ENCODE measurements at places on chromosomes 2 and 18.

DNA sequence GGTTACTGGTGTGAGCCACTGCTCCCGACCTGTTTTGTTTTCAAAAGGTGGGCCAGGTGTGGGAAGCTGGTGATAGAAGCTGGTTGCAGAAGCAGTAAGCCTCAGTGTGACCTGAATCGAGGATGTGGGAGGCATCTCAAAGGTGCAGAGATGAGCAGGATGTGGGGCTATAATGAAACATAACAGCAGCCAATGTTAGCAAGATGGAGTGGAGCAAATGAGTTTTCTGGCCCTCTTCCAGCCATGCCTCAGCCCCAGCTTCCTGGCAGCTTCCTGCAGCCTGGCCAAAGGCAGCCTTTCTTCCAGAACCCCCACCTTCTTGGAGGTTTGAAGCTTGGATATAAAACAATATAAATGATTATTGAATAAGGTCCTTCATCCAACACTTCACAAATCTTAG is 184.8 kb downstream of the NCK2 start:
- peak; percentile 7 for DNase-seq

DNA sequence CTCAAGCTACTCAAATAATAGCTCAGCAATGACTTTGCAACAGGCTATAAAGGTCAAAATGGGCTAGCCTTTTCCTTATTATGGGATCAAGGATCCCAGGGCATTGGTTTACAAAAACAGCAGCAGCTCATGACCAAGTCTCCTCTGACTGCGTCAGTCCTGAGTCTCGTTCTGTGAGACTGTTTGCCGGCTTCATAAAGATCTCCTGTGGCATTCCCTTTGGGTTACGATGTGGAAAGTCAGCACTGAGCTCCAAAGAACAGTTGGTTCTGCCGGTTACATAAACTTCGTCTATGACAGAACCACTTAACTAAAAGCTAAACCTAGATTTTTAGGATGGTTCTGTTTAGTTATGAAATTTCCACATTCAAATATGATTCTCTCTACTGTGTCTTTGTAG is 674.9 kb downstream of the ZEB2 start:
- DNase-seq: no peak

DNA sequence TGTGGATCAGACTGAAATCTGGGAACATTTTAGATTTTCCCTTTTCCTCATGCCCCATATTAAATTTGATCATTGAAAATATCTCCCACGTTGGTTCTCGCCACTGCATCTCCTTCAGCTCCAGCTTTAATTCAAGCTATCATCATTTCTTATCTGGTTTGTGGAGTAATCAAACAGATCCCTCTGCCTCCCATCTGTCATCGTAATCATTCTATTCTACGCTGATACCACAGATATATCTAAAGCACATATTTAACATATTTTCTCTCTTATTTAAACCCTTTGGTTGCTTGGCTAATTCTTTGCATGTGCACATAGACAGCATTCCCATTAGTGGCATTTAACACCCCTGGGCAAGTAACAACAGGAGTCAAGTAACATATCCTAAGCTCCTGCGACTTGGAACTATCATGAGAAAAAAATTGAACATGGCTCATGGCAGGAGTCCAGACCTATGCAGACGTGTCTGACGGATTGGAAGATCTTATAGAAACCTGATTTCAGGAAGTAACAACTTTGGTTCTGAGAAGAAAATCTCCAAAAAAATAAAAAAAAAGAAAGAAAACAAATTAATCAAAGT is 158.8 kb upstream of the KYNU start:
- DNase-seq: peak; percentile 69

DNA sequence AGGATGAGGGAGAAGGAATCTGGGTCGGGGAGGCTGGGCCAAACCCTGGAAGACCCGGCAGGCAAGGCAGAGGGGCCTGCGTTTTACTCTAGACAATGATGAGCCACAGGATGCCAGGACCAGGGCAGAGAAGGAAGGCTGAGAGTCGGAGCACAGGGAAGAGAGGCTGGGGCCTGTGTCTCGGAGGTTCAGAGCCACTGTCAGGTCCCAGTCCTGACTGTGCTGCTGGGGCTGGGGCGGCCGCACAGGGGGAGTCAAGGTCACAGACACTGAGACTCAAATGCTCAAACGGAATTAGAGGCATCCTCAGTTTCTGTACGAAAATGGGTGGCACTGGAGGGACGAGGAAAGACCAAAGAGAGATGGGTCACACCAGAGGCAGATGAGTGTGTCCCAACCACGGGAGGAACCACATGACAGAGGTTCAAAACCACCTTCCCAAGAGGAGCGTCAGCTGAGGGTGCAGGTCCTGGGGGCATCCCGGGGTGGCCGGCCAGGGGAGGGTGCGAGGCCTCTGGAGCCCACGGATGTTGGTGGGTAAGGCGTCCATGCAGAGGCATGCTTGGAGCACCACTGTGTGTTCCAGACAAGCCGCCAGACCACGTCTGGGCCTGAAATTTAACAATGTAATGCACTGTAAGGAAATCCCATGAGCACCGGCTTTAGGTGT is 14.7 kb downstream of the HDAC4 start:
- DNase-seq: no peak

- DNase-seq: peak; percentile 98
Observed at GRCh38 chr2:55843096-55843993, 80.2 kb downstream of the EFEMP1 start.

DNA sequence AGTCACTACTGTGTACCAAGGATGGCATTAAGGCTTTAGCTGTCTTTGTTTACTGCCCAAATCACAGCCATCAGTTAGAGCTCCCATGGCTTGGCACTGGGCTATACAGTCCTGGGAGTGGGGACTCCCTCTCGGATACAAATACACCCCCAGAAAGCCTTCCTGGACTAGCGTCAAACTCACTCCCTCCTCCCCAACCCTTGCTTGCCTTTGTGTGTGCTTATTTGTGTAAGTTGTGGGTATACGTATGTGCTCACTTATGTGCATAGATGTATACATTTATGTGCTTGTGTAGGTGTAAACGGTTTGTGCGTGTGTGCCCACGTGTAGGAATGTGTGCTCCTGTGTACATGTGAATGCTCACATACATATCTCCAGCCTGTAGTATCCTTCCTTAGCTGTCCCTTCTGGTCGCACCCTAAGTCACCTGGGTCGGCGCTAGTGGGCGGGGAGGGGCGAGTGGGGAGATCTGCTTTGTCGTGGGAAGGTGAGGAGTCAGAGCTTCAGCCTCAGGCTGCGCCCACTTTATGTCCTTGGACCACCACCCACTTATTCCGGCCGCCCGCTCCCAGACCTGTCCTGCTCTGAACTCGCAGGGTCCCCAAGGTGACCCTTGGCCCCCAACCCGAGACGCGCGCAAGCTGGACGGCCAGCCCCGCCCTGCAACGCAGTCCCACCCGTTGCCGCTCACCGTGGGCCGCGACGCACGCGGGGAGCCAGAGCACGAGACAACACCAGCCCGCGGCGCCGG is 461 bp downstream of the PRADC1 start:
- DNase-seq: peak; percentile 15

DNA sequence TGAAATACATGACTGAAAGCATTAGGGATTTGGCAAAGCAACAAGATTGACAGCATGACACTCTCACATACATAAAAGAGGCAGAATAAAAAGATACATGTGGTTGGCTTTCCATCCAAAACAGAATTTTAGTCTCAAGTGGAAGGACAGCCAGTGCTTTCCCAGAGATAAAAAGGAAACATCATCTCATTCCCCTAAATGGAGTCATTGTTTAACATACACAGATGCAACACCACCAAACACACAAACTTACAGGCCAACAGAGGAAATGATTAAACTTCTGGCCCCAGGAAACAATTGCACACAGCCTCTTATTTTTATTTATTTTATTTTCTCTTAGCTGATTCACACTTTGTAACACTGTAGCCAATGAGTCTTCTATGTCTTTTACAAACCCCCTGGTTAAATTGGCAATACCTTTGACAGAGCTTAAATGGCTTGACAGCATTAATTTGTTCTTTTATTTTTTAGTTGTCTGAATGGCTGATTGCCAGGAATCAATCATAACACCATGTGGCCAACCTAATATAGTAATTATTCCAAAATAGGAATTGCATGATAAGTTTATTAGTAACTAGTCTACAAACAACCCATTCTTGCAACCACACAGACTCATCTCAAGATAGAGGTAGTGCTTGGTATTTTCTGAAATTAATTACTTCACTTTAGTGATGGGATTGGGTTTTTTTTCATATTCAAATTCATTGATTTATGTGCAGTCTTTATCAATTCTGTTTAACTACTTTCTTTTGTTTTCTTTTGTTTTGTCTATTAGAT is 190.5 kb downstream of the RND3 start:
- peak; percentile 86 for DNase-seq

DNA sequence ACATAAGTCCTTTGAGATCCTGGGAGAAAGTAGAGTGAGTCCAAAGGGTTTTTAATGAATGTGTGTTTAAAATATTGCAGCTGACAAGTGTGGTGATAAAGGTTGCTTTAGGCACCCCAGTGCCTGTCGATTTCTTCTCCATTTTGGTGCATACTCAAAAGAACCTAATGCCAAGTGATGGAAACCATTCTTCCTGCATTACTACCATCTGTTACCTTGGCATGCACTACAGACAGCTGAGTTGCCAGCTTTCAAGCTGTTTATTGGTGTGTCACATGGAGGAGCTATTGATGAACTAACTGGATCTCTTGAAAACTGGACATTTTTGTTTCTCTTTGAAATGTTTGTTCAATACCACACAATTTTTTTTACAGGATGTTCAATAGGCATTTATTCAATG is 350.0 kb downstream of the AKAIN1 start:
- no peak for DNase-seq

- DNase-seq: no peak
Observed at GRCh38 chr18:6374935-6375529, 39.7 kb downstream of the L3MBTL4 start.

GRCh38 chr2:121019071-121019470 is 265.9 kb downstream of the TFCP2L1 start:
- no peak for DNase-seq

DNA sequence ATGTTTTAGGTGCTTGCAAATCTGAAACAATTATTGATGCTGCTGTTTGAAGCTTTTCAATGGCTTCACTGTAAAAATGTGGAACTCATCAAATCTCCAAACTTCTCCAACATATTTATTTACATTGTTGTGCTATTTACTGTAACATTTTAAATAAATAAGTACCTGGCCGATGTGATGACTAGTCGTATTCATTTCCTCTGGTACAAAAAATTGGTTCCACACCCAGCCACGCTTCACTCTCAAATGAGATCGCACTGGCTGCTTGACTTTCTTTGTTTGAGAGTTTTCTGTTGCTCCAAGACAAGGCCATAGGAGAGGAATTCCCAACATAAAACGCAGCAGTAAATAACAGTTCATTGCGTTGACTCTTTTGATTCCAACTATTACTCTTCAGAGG is 32.0 kb downstream of the CDH19 start:
- DNase-seq: no peak

DNA sequence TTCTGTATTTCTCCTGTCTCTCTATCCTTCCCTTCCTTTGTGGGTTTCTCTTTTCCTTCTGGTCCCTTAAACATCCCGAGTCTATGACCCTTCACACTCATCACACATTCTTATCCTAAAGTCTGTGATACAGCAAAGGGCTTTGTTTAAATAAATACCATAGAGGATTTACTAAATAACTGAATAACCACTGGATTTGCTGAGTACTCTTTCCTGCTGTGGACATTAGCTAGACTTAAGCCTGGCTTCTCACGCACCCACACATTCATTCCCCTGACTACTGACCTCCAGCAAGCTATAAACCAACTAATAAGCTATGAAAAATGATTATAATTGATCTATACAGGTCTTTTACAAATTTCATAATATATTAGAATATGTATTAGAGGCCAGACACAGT is 76.6 kb downstream of the COL4A3 start:
- no peak for DNase-seq

DNA sequence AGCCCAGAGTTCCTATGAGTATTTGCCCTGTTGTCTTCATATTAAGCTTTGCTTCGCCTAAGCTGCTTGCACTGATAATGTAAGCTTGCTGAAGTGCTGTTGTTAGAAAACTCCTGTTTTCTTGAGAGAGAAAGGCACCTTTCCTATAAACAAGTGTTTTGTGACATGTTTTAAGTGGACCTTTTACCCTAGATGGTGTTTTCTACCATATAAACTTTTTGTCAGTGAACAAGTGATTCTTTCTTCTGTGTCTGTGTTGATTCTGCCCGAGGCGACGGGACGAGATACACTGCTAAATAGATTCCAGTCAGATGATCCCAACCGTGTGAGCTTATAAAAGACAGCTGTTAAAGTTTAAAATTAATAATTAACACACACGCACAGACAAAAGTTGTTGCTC is 24.1 kb downstream of the CABLES1 start:
- no peak for DNase-seq

DNA sequence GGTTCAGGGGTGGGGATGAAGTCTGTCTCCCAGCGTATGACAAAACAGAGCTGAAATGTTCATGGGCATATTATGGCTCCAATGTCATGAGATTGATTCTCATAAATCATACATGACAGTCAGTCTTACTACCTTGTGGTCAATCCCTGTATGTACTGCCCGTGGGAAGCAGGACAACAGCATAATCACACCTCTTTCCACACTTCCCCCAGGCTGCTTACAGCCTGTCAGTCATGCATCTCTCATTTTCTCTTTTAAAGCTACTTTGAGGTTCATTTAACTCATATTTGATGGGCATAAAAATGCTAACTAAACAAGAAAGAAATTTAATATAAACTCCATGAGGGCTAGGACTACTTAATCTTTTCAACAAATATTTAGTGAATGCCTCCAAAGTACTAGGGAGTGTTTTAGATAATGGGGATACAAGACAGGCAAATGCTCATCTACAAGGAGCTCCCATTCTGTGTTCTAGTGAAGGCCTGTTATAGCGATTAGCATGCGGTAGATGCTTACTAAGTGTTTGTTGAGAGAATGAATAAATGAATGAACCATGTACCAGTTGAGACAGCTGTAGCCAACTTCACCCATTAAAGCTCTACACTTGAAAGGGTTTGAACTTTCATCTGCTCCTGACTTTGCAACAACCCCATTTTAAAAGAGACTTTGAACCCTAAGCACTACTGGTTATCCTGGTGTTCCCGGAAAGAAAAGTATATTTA is 89.1 kb downstream of the ALPK2 start:
- no peak for DNase-seq

- peak; percentile 56 for DNase-seq
Observed at GRCh38 chr2:47354013-47354847, 48.7 kb upstream of the MSH2 start.

DNA sequence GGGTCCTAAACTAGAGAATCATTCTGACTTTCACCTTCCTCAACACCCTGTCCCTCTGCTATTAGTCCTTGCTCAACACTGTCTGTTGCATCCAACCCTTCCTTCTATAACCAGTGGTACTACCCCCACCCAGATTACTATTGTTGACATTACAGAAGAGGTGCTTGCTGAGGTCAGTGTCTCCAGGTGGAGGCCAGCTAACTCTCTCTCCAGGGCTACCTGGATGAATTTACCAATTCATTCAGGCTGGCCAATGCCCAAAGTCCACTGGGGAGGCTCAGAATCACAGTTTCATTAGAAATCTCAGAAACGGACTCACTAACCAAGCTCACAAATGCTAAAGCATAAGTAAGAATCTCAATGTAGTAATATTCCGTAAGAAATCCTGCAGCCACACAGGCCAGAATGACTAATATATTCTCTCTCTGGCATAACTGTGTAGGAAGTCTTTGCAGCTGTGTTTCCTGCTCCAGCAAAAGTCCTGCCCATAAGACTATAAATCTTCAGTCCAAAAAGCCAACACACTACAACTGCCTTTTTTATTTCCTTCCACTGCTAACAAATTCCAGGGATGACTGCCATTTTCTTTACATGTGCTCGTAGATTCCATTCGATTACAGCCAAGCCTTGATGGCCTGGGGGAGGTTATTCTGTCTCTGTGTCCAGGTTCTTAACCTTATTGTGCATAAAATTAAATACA is 10.0 kb upstream of the TTR start:
- peak; percentile 10 for DNase-seq
